Stimulated activated CD4-positive, alpha-beta T cell treated with anti-CD3 and anti-CD28 coated beads, Interleukin-1b, Interleukin-23, amount 100 ng/mL, for 1 hour (primary cell): ENCODE measurements at places on chromosomes 1 and 21.

GRCh38 chr1:40404670-40405462, 31.3 kb downstream of the SMAP2 start:
- no peak for DNase-seq

DNA sequence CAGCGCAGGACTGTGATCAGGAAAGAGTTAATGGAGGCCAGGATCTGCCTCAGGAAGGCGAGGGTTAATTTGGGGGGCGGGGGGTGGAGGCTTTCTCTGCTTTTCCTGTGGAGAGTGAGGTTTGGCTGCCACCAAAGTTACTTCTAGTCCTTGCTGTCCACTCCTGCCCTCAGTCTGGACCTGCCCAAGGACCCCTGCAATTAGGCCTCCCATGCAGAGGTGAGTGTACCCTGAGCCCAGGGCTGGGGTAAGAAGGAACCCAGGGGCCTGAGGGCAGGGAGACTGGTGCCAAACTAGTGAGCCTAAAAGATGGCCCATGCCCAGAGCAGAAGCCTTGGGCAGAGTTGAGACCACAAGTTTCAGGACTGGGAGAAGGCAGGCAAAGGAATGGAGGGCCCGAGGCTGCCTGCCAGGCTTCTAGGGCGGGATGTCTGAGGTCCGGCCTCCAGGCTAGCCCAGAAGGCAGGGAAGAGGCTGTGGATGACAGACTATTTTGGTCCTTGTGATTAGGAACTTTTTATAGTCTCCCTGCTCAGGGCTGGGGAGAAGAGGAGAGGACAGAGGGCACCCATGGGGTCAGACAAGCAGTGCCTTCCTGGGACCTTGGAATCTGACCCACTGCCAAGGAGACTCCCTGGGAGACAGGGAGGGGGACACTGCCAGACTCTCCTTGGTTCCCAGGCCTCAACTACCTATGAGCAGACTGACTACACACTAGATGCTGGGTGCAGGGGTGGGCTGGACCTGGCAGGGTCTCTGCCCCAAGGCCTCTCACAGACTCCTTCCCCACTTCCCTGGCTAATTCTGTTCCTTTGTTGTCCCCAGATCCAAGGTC, at the start of gene FAM110D:
Gene FAM110D, plus strand, starts transcription at position 172 of the 835 bp plus-strand sequence. CDS start 2,213 bp downstream, outside the sequence.
- no peak for DNase-seq

- no peak for DNase-seq
Observed at GRCh38 chr1:26535201-26535600, 5.6 kb downstream of the RPS6KA1 start.

DNA sequence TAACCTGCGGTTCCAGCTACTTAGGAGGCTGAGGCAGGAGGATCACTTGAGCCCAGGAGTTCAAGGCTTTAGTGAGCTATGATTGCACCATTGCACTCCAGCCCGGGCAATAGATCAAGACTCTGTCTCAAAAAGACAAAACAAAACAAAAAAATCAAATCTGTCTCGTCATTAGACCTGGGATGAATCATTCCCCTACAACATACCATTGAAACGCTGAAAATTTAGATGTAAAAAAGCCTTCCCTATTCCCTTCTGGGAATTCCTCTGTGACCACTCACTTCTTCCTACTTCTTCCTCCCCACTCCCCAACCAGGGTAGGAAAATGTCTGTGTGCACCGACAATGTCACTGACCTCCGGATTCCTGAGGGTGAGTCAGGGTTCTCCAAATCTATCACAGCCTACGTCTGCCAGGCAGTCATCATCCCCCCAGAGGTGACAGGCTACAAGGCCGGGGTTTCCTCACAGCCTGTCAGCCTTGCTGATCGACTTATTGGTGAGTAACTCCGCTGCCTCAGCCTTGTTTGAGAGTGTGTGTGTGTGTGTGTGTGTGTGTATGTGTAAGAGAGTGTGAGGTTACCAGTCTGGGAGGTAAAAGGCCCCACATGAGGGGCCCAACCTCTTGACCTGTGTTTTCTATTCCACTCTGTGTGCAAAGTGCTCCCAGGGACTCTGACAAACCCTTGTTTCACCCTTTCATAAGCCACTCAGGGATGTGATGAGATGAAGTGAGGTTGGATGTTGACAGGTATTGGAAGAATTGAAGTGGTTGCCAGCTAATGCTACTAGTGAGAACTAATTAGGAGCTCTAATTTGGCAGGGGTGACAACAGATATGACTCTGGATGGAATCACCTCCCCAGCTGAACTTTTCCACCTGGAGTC, 16.3 kb upstream of the SARS1 start:
- no peak for DNase-seq

DNA sequence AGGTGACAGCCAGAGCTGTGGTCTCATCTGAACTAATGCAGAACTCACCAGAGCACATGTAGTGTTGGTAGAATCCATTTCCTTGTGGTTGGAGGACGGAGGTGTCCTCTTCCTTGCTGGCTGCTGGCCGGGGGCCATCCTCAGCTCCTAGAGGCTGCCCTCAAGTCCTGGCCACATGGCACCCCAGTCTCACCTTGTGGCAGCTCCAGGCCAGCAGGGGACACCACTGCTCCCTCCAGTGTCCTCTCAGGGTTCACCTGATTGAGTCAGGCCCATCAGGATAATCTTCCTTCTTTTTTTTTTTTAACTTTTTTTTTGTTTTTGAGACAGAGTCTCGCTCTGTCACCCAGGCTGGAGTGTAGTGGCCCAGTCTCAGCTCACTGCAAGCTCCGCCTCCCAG, 2.9 kb downstream of the KCNE1 start:
- no peak for DNase-seq

- no peak for DNase-seq
Observed at GRCh38 chr1:177865807-177866206, 104.1 kb downstream of the SEC16B start.

- no peak for DNase-seq
Observed at GRCh38 chr1:192691041-192691440, 55.1 kb downstream of the RGS13 start.

DNA sequence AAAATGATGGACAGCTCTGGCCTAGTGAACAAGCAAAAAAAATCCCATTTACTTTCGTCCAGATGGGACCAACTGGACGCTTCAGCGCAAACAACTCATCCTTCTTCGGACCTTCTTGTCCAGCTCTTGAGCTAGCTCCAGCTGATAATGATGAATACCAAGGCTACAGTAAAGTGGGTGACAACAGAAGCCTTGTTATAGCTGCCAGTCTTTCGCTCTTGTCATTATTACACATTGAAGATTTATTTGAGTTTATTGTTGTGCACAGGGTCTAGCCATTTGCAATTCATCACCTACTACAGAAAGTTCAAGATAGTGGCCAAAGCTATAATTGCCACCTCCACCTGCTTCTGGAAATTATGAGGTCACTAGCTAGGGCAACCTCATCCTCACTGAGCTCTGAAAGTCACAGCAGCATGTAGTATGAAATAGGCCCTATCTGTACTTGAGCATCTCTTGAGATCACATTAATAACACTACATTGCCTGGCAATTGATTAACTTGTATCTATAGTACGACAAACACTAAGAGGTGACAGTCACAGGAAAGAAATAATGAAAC, 76.9 kb downstream of the GPATCH2 start:
- DNase-seq, result no peak

- no peak for DNase-seq
Observed at GRCh38 chr1:69409731-69410456, 157.8 kb upstream of the LRRC7 start.

GRCh38 chr1:5986018-5986417, 6.2 kb downstream of the NPHP4 start:
- no peak for DNase-seq

DNA sequence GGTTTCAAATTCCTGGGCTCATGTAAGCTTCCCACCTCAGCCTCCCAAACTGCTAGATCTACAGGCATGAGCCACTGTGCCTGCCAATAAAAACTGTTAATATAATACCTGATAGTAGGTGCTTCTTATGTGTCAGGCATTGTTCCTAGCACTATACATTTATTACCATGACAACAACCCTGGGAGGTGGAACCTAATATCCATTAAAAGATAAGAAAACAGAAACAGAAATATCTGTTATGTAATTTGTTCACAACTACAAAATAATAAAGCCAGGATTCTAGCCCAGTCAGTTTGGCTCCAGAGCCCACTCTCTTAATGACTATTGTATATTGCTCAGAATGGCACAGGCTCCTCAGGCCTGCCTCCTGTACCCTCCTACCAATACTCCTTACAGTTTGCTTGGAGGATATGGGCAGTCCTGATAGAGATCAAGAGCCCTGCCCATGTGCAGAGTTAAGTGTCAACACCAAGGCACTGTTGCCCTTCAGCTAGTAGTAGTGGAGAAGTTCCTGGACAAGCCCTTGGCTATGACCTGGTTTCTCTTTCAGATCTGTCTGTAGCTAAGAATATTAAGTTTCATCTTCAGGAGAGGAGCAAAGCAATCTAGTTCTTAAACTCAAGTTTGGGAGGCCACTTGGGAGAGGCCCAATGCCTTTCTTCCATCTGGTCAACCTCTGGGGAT, 22.4 kb downstream of the RPL5 start:
- no peak for DNase-seq

DNA sequence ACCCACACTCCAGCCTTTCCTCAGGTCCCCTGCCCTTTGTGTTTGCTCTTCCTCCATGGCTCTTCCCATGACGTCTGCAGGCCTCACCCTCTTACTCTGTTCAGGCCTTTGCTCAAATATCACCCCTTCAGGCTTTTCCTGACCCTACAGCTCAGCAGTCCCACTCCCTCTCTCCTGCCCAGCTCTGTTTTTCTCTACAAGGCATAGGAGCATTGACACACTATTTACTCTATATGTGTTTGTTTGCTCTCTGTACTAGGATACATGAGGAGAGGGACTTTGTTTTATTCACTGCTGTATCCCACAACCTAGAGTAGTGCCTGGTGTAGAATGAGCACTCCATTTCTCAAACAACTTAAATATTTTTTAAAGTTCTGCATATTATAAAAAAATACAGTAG, 107.4 kb upstream of the COA6 start:
- DNase-seq, result no peak

GRCh38 chr1:221101807-221102605, 222.8 kb downstream of the HLX start:
- DNase-seq, result no peak

DNA sequence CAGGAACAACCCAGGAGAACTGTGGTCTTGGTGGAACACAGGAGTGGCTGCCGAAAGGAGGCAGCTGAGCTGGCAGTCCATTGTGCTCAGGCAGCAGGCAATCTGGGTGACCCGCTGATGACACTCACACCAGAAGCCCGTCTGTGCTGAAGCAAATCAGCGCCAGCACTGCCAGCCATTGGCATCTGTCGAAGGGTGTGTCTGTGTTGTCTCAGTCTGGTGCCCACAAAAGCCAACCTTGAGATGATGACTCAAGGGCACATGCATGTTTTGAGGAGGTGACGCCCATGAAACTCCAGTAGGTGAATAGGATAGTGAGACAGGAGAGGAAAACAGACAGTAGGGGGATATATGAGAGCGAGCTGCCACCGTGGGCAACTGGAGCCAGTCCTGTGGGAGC, 167.3 kb downstream of the KAZN start:
- no peak for DNase-seq

GRCh38 chr1:45792744-45793143, 10.7 kb upstream of the MAST2 start:
- no peak for DNase-seq

DNA sequence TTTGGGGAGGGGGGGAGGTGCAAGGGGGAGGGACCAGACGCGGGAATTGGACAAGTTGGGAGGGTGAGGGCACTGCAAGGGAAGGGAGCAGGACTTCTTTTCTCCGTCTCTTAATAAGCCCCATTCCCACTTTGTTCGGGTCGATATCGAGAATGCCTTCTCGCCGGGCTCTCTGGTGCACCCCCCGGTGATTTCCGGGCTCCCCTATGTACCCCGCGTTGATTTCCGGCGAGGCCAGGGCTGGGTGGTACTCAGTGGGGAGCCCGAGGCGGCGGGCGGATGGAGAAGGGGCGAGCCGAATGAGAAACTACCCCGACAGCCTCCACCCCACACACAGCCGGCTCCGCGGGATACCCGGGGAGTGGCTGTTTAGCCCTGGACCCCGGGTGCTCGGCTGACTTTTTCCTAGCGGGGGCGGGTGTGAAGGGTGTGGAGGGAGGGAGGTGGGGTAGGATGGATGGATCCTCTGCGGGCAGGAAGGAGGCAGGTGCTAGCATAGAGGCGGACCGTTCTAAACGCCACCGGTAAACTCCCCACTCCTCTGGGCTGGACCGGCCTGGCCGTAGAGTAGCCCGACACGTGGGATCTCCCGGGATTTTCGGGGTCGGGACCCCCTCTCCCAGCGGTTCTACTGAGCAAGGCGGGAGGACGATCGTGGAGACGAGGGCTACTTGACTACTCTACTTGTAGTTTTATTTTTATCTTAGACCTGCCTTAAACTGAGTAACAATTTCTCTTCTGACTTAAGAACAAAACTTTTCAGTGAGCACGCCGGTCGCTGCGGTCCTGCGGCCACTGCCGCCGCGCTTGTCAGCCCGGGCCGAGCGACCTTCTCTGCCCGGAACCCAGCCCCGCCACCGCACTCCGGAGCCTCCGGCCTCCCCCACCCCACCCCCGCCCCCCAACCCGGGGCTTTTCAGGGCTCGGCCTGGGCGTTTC, 1.0 kb downstream of the RNF220 start:
- no peak for DNase-seq

DNA sequence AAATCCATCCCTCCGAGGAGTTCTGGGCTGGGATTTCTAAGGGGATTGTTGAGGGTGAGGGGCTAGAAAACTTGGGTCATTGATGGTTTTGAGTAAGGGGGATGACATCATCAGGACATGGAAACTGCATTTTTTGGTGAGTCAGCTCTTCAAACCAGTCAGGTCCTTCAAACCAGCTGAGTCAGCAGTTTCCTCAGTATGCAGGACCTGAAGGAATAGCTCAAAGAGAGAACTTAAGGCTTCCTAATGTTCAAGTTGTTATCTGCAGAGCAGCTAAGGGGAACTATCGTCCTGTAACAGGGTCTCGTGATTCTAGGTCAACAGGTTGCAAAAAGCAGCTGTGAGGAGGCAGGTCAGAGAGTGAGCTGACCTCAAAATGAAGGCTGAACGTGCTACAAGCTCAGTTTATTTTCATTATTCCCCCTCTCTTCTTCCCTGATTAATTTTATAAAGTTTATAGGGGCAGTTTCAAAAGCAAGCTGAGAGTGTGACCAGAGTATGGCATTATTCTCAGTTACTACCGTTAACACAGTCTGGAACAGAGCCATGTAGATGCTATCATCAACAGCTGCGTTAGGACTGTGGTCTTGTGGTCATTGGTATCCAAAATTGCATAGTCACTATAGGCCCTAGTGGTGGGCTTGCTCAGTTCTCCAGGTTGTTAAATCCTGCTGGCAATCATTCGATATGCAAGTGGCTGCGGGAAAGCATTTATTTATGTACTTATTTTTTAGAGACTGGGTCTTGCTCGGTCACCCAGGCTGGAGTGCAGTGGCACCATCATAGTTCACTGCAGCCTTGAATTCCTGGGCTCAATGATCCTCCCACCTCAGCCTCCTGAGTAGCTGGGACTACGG, 10.7 kb upstream of the SDC3 start:
- DNase-seq, result no peak

DNA sequence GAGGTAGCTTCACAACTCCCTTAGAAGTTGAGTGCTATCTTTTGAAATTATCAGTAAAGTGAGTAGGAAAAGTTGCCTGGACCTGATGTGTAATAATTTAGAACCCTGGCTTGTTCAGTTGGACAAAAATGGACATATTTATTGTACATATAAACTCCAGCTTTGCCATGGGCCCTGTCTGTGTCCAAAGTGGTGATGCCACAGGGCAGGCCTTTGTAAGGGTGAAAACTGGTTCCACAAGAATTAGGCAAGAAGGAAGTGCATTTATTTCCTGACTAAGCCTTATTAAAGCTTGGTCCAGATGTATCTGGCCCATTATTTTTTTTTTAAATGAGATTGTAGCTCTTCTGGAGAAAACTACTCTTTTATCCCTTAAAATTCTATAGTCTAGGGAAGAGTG, 47.9 kb downstream of the MACO1 start:
- no peak for DNase-seq

- DNase-seq, result no peak
Observed at GRCh38 chr1:115748401-115749150, 19.9 kb downstream of the CASQ2 start.

GRCh38 chr1:38773483-38773882, 86.1 kb downstream of the RRAGC start:
- DNase-seq, result no peak
